ENCODE measurements at places on chromosomes 2 and 18. TPM values are rescaled to one million over a fixed set of nuclear protein-coding genes. Genes with fewer than 3 reads are reported as not detected.

DNA sequence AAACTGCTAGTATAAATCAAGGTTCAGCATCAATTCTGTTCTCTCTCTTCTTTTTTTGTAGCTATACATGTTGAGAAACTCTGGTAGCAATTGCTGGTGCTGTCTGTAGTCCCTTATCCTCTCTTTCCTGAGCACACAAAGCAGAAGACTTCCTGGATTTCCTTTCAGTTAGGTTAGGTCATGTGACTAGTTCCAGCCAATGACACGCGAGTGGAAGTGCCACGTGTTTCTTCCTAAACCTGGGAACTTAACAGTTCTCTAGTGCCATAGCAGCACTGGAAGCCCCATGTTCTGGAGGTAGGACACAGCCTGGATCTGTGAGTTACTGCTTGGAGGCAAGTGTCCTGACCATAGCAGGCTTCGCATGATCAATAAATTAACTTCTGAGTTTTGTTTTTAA, 125.9 kb downstream of the PLA2R1 start:
- H3K27me3 ChIP-seq = no peaks in the 10 kb centered on the region
- DNase-seq = no peak
- H3K4me3 ChIP-seq = no peak overlapping the region
- H3K4me1 ChIP-seq = peaks cover 20% of the 10 kb centered on the region

DNA sequence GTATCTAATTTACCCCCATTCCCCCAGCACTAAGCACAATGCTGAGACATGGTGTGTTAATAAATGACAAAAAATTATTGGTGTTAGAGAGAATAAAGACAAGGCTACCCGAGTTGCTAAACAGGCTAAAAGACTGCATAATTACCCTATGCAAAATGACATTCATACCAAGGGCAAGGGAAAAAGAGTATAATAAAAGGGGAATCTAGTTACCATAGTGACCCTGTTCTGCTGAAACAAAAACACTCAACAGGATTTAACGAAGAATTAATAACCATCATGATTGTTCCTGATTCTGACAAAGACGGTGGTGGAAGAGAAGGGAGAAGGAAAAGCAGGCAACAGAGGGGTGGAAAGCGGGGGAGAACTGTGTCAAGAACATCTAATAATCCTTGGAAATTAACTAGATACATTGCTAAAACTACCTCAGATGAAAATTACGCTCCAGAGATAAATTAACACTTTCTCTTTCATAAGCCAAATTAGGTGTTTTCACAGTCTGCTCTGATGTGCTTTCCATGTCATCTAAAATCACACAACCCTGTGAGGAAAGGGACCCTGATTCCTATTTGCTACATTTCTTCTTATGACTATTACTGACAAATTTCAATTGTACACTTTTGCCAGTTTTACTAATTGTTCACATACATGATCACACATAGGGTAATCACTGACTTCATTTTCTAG, 25.5 kb downstream of the TTR start:
- H3K4me1 ChIP-seq = no peaks in the 10 kb centered on the region
- H3K27me3 ChIP-seq = no peaks in the 10 kb centered on the region
- H3K27ac ChIP-seq = no peak overlapping the region

DNA sequence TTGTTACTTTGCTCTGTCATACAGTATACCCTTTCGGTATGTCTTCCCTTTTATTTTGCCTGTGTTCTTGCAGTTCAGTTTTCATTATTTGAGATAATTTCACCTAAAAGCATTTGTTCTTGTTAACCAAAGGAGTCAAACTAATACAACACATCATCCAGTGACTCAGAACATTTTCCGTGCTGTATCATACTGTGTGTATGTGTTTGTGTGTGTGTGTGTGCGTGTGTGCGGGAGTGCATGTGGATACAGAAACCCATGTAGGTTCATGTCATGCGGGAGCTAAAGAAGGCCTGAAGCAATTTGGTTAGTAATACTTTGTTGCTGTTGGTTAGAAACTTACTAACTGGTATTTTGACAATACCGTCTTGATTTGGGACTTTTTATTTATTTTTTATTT, 60.0 kb downstream of the CEP192 start:
- peaks cover 11% of the 10 kb centered on the region for H3K4me1 ChIP-seq
- H3K27me3 ChIP-seq = no peaks in the 10 kb centered on the region
- H3K27ac ChIP-seq = peak overlapping the region; percentile 78
- H3K4me3 ChIP-seq = no peak overlapping the region

DNA sequence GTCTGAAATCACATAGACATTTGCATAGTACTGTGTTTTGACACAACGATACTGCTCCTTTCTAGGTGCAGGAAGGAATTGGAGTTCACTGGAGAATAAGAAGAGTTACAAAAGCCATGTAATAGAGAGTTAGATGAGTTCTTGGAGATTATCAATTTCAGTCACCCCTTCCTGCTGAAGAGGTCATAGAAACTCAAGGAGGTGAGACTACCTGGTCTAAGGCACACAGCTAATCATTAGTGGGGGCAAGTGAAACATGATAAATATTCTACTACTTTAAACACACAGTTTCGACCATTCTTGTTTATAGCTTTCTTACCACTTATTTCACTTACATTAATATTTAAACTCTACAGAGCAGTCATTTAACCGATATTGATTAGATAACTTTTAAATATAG, 286.9 kb upstream of the NXPH2 start:
- H3K36me3 ChIP-seq = no peaks in the 10 kb centered on the region
- H3K4me3 ChIP-seq = no peak overlapping the region
- H3K27me3 ChIP-seq = no peaks in the 10 kb centered on the region
- DNase-seq = no peak
- H3K27ac ChIP-seq = no peak overlapping the region
- no peaks in the 10 kb centered on the region for H3K4me1 ChIP-seq

- no peak for DNase-seq
- H3K36me3 ChIP-seq = no peaks in the 10 kb centered on the region
- H3K27ac ChIP-seq = no peak overlapping the region
- no peak overlapping the region for H3K4me3 ChIP-seq
- no peaks in the 10 kb centered on the region for H3K27me3 ChIP-seq
Observed at GRCh38 chr2:110948027-110948674, 172.6 kb upstream of the BCL2L11 start.

DNA sequence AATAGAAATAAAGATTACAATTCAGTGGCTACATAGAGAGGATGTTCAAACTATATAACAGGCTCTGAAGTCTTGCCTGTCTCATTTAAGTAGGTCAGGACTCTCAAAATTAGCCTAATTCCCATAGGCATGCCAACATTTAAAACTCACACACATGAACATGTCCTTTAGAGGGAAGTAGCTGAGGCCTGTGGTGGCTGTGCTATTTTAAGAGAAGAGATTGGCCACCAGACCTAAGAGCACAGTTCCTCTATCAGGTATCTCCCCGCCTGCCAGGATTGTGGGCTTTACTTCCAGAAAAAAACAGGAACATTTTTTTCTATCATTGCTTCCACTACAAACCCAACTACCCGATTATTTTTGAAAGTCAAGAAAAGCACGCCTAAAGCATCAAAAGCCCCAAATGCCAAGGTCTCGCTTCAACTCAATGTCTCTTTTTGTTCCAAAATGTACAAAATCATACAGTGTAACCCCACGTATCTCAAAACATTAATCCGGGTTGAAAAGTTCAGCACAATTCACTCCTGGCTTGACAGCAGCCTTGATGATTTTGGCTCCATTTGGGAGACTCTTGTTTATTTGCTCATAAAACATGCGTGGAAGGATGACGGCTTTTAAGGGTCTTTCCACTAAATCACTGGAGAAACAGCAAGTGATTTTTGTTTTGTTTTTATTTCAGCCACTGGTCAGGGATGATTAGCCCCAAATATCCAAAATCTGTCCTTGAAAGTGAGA, 15.3 kb downstream of the FHL2 start:
- no peak overlapping the region for H3K4me3 ChIP-seq
- H3K36me3 ChIP-seq = no peaks in the 10 kb centered on the region
- H3K27ac ChIP-seq = no peak overlapping the region
- no peak for DNase-seq
- no peaks in the 10 kb centered on the region for H3K4me1 ChIP-seq

- H3K27ac ChIP-seq = no peak overlapping the region
- peaks cover 11% of the 10 kb centered on the region for H3K4me1 ChIP-seq
- H3K4me3 ChIP-seq = no peak overlapping the region
- H3K27me3 ChIP-seq = no peaks in the 10 kb centered on the region
Observed at GRCh38 chr2:238113611-238114010, 13.5 kb downstream of the ESPNL start.

- no peak overlapping the region for H3K27ac ChIP-seq
- no peaks in the 10 kb centered on the region for H3K36me3 ChIP-seq
- DNase-seq = no peak
- no peaks in the 10 kb centered on the region for H3K27me3 ChIP-seq
Observed at GRCh38 chr18:75317300-75317699, 106.7 kb downstream of the TSHZ1 start.

DNA sequence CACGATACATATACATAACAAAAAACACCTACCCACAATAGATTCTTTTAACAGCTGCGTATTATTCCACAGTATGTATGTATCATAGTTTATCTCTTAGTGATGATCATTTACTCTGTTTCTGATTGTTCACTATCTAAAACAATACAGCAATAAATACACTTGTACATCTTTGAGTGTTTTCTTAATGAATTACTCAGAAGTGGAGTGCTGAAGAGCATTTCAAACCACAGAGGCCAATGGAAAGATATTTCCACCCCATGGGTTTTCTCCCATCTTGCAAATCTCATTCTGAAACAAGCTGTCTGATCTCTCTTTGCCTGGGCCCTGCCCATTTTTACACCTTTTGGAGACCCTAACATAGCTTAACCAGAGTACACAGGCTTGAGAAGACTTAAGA, 113.8 kb upstream of the KLF7 start:
- H3K27me3 ChIP-seq = no peaks in the 10 kb centered on the region
- no peak overlapping the region for H3K27ac ChIP-seq
- no peak for DNase-seq
- peaks cover 3% of the 10 kb centered on the region for H3K4me1 ChIP-seq
- H3K36me3 ChIP-seq = no peaks in the 10 kb centered on the region

DNA sequence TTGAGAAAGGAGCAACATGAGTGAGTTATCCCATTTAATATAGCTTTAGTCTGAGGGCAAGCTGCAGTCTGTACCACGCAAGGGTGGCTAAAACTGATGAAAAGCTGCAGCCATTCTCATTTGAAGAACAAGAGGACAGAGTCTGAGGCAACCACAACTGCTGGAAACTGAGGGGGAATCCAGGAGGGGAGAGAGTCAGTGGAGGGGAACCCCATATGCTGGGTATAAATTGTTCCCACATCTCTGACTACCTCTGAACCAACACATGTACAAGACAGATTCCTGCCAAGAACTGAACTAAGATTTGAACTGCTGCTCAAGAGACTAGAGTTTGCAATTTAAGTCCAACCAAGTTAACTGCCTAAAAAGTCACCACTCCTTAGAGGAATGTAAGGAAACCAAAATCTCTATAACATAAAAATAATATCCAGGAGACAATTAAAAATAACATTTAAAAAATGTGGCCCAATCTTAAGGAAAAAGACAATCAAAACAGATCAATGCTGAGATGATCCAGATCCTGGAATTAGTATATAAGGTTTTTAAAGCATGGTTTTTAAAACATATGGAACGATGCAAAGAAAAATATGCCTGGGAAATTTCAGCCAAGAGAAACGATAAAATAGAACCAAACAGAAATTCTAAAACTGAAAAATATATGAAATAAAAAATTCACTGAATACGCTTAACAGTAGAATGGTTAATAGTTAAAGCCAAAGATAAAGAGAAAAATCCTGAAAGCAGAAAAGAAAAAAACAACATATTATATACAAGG, 11.2 kb downstream of the CWC22 start:
- H3K4me1 ChIP-seq = no peaks in the 10 kb centered on the region
- no peak for DNase-seq
- H3K27ac ChIP-seq = no peak overlapping the region
- H3K36me3 ChIP-seq = no peaks in the 10 kb centered on the region

BBS5 gene
- 2.1 TPM for total RNA-seq

CNGA3 gene
- total RNA-seq = not detected

RUFY4 gene
- total RNA-seq = not detected

IL1RL2 gene
- not detected for total RNA-seq

SERPINB13 gene
- total RNA-seq = not detected

MDH1B gene
- total RNA-seq = 0.34 TPM

OSR1 gene
- total RNA-seq = not detected

POTEE gene
- total RNA-seq = 0.07 TPM

NOL4 gene
- not detected for total RNA-seq

Measured in B cell (primary cell).